CD4-positive, alpha-beta T cell treated with Interleukin-12 subunit alpha and Interleukin-12 subunit beta, for 1 hour (primary cell): ENCODE measurements at places on chromosomes 7 and 10.

- no peak for DNase-seq
These were observed 2.1 kb downstream of the DNAJC9 start for GRCh38 chr10:73244866-73245477.

DNA sequence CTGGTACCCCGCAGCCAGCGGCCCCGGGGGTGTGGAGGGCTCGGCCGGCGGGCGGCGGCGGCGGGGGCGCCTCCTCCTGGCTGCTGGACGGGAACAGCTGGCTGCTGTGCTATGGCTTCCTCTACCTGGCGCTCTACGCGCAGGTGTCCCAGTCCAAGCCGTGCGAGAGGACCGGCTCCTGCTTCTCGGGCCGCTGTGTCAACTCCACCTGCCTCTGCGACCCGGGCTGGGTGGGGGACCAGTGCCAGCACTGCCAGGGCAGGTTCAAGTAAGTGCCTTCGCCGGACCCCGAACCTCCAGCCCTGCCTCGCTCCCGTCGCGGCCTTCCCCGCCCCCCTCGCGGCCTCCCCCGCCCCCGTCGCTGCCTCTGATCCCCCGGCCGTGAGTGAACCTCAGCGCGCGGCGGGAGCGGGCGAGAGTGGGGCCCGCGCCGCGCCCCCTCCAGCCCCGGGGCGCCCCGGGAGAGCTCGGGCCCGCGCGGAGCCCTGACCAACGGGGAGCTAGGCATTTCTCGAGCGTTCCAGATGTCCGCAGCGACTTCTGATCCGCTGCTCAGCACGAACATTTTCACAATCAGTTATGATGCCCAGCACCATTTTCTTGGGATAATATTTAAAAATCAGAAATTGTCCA lies 727 bp downstream of the ATRNL1 start:
- peak; percentile 1 for DNase-seq

GRCh38 chr7:101795461-101795860 lies 22.0 kb upstream of the CUX1 start:
- DNase-seq, result no peak

GRCh38 chr7:80735330-80735729 lies 96.9 kb downstream of the CD36 start:
- DNase-seq, result no peak

- no peak for DNase-seq
These were observed at the start of gene CTTNBP2 for GRCh38 chr7:117873310-117874190. TSS of gene CTTNBP2 (minus strand) at chr7:117873441. CDS start at chr7:117873415, 26 bp downstream.

DNA sequence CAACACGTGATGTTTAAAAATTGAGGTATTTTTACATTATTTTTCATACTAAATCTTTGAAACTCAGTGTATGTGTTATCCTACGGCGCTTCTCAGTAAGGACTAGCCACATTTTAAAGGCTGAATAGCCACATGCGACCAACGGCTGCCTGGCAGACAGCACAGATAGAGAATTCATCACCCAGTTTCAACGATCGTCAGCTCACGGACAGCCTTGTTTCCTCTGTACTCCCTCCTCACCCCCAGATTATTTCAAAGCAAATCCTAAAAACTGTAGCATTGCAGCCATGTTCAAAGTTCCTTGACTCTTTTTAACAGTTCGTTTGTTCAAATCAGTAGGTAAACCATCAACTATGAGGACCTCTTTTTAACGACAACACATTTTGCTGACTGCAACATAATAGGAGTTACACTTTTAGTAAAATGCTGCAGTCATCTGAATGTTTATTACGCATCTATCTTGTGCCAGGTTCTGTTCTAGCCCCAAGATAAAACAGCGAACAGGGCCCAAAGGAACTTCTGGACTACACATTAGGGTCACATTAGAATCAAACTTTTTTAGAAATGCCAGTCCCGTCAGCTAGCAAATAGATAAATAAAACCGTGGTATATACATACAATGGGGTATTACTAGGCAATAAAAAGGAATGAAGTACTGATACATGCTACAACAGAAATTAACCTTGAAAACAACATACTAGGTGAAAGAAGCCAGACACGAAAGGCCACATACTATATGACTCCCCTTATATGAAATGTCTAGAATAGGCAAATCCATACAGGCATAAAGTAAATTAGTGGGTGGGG lies 5.7 kb downstream of the OSBPL3 start:
- DNase-seq, result no peak

DNA sequence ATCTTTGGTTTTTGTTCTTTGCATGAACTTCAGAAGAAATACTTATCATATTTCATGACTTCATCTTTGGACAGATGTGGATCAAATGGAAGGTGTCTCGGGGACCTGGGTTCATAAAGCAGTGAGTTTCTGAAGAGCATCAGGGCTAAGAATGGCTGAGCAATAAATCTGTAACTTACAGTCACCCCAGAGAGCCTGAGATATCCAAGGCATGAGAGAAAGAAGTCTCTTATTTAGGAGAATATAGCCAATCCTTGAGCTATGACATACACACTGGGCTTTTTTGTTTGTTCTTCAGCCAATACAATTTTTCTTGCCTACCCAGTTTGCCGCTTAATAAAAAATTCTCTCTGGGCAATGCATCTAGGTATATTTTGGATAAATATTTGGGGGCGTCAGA lies 252.6 kb upstream of the INHBA start:
- no peak for DNase-seq

GRCh38 chr10:14625765-14626525 lies 148.8 kb downstream of the FAM107B start:
- no peak for DNase-seq

GRCh38 chr7:159019111-159019510 lies 125.6 kb downstream of the VIPR2 start:
- no peak for DNase-seq

DNA sequence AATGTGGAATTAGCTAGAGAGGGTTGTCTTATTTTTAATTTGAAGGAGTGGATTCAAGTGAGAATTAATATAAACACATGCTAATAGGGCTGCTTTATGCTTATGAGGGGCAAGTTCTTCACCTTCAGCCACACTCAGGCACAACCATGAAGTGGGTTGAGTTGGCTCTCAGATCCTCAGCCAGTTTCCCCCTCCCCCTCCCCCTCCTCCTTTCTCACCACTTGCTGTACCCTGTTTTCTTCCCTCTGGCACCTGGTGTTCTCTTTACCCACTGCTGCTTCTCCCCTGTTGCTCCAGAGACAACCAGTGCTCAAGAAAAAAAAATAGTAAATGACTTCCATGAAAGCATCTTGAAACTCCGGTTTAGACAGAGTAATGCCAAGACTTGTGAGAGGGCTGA lies 1083.3 kb downstream of the CNTNAP2 start:
- DNase-seq, result no peak

DNA sequence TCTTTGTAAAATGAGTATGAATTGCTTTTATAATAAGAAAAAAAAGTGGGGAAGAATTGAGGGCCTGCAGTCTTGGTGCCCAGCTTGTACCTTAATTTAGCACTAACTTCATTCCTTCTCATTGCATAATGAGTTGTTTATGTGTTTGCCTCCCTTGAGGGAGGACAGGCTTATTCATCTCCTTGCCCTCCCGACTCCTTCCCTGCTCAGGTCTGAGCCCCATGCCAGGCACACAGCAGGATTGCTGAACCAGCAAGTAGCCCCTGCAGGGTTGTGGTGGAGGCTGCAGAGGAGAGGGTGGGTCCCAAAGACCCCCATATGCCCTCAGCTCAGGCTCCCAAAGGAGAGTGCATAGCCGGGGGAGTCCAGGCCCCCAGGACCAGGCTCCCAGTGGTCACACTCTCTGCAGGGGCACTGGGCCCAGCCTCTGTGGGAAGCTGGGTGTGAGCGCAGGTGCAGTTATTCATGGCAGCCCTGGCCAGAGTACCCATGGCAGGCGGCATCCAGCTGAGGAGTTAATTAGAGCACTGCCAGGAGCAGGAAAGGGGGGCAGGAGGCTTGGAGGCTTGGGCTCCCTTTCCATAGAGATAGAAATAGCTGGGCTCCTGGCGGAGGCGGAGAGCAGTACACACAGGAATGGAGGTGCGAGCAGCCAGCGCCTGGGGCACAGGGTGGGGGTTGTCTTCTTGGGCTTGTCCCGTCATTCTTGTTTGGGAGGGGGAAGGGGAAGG lies 28.2 kb upstream of the GOLGA7B start:
- no peak for DNase-seq

DNA sequence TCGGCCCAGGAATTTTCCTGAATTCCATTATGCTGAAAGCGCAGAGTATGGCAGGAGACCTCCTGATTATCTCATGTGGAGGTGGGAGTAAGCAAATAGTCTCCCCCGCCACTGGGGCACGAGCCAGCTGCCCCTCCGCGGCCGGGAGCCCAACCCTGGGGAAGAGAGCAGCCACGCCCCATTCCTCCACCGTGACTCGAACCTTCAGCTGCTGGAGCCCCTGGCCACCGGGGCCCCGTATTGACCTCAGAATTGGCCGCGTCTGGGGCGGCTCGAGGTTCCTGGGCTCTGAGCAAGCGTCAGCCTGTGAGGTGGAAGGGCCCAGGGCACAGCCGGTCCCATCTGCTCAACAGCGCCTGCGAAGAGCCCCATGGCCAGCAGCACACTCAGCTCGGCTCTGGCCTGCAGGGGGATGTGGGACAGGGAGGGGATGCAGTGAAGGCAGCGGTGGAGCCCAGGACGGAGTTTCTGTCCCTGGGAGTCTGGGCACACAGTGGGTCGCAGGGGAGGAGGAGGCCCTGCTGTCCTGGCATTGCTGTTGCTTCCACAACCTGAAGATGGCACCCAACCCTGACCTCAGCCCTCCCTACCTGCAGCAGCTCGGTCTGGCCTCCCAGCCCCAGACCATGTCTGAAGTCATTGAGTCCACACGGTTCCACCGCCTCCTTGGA lies 97.8 kb downstream of the CHST15 start:
- DNase-seq, result peak; percentile 10
